ENCODE measurements at places on chromosomes 16 and 17.
A peak's percentile ranks its signal among the peaks of the same experiment; 100 is the strongest.

DNA sequence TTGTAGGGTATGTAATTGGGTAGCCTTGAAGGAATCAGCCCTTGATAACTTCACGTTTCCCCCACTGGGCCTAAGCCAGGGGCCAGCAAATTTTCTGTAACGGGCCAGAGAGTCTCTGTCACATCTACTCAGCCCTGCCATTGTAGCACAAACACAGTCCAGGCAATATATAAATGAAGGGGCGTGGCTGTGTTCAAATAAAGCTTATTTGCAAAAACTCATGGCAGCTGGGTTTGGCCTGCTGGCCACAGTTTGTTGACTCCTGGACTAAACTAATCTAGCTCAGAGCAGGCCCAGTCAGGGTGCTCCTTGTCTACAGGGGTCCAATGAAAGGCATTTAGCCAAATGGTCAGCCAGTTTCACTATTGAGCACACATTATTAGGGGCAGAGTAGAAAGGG, 141.6 kb downstream of the CCDC182 start:
- no peak for DNase-seq

- peak; percentile 40 for DNase-seq
Measured at GRCh38 chr16:85027958-85028684, 526 bp downstream of the KIAA0513 start.

DNA sequence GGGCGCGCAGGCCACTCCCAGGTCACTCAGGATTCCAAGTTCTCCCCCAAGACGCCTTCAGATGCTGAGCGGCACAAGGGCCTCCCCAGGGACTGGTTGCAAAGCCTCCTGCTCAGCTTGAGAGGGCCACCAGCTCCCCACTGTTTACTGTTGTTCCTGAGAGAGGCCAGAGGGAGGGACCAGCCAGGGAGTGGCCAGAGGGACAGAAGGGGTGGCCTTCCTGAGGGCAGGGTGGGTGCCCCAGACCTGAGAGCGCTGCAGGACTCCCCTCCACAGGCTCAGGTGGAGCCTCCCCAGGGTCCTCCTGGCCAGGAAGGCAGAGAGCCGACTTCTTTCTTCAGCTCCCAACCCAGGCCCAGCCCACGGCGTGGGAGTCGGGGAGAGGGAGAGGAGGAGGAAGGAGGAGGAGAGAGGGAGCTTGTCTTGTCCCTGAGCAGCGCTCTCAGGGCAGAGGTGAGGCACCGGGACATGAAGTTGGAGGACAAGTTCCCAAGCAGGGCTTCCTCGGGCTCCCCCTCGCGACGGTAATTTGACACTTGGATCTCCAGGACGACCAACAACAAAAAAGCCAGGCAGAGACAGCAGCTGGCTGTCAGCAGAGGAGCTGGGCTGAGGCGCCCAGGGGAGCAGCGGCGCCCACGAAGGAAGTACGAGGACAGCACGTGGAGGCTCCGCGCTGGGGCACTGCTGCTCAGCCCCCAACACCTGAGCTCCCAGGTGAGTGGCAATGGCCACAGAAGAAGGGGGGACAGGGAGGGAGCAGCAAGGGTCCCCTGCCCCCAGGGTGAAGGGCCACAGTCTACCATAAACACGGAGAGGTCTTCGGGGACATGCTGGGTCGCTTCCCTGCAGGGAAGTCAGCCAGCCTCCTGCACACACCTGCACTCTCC, 497 bp downstream of the SMIM5 start:
- DNase-seq: peak; percentile 59

- no peak for DNase-seq
Measured at GRCh38 chr17:15418781-15419180, 48.6 kb downstream of the CDRT4 start.

DNA sequence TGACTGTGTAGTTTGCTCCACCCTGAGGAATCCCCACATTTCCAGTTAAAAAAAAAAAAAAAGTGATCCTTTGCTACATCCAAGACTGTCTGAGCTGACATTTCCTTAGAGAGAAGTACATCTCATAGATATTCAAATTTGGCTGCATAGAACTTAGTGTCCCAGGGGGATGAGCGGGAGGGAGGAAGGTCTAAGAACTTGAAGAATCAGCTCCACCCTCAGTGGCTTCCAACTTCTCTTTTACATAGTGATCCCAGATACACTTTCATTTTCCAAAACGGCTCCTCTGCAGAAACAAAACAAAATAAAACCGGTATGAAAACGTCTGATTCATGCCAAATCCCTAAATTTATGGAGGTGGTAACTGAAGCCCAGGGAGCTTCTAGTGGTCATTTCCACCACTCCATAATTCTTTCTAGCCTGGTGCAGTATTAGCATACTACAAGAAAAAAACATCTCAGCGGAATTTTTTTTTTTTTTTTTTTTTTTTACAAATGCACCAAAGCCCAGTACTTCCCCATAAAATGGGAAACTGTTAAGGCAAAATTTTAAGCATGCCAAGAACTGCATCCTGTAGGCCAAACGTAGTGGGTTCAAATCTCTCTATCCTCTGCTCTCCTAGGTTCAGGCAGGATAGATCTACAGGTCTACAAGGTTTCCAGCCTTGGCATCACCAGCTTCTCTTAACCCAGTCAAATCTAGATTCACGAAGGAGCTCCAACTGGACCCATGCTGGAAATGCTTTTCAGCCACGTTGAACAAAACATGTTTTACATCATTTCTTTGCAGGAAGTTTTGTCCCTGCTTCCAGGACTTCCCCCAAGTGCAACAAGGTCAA, 29.3 kb downstream of the MAF start:
- no peak for DNase-seq

- DNase-seq: no peak
Measured at GRCh38 chr16:83806036-83806435, 1.7 kb upstream of the HSBP1 start.

DNA sequence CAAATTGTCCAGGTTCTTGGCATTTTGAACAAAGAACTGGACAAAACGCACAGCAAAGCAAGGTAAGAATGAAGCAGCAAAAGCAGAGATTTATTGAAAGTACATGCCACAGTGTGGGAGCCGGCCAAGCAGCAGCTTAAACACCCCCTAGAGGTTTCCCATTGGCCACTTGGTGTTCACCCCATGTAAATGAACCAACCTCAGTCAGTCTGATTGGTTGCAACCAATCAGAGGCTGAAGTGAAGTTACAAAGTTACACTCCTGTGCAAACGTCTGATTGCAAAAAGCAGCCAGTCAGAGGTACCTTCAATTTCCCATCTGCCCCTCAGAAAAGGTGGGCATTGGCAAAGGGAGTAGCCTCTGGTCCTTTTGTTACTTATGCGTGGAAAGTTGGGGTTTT, 8.8 kb upstream of the ZNF263 start:
- DNase-seq: no peak

- no peak for DNase-seq
Measured at GRCh38 chr16:89097392-89097772, 3.7 kb downstream of the ACSF3 start.

- DNase-seq: no peak
Measured at GRCh38 chr16:87607223-87607622, 4.9 kb downstream of the JPH3 start.

DNA sequence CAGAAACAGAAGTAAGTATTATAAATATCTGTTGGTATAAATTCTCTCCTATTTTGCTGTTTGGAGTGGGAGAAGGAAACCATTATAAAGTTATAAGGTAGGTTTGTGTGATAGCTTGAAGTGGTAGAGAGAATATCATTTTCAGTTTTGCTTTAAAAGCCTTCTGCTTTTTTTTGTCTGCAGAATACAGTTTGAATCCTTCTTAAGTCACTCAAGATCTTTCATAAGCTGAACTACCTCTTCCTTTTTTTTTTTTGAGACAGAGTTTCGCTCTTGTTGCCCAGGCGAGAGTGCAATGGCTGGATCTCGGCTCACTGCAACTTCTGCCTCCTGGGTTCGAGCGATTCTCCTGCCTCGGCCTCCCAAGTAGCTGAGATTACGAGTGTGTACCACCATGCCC, 9.0 kb downstream of the ATAD5 start:
- no peak for DNase-seq

- DNase-seq: no peak
Measured at GRCh38 chr16:47316442-47317015, 144.3 kb downstream of the ITFG1 start.

DNA sequence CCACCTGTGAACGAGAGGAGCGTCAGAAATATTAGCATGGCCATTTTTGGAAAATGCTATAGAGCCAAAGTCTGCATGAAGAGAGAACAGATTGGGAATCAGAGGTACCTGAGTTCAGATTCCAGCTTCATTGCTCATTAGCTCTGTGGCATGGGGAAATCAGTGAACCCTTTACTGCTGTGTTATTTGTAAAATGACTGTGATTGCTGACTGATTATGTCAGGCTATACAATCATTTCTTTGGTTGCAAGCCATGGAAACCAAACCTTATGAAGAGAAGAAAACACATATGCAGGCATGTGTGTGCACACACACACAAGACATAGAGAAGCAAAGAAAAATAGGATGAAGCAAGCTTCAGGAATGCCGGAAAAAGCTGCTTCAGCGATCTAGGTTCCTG, 101.4 kb upstream of the HSBP1 start:
- no peak for DNase-seq

DNA sequence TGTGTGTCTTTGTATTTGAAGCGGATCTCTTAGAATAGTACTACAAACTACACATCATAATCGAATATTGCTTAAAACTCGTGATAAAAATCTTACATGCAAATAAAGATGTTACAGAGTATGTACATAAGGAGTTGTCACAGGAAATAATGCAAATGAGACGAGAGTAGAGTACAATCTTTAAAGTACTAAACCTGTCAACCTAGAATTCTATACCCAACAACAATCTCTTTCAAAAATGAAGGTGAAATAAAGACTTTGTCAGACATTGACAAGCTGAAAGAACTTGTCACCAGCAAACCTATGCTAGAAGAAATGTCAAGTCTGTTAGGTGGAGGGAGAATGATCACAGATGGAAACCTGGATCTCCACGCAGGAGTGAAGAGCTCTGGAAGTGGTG, 83.7 kb upstream of the GNG13 start:
- no peak for DNase-seq

DNA sequence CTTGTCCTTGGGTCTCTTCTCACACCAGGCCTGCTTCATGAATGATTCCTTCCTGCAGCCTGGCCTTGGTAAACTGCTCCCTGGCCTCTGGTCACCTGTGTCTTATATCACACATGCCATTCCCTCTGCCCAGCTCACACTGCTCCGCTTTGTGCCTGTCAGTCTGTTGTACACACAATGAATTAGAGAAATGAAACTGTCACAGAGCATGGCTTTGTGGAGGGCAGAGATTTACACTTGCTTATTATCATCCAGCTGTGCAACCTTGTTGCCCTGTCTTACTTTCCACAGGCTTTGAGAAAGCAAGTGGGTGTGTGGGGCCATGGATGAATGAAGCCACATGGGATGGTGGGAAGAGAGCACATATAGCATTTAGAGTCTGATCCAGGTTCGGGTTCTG, 22.4 kb downstream of the ALDH3A2 start:
- DNase-seq: no peak

GRCh38 chr17:62778990-62779681, 29.0 kb downstream of the MARCHF10 start:
- no peak for DNase-seq

GRCh38 chr16:82192665-82193064, 22.6 kb upstream of the MPHOSPH6 start:
- peak; percentile 33 for DNase-seq

DNA sequence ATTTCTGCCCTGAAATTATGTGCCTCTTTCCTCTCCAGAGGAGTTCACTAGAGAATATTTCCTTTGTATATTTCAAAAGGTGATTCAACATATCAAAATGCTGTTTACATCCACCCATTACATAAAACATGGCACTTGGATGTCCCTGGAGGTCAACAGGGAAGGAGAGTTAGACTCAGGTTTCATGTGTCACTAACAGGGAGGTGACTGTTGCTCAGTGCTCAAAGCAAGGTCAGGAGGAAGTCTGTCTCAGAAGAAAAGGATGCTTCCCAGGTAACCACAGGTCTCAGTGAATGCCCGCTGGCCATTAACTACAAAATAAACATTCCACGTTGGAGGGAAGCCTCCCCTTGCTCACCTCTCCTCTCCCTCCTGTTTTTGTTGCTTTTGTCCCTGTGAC, 198.6 kb downstream of the AXIN2 start:
- no peak for DNase-seq

DNA sequence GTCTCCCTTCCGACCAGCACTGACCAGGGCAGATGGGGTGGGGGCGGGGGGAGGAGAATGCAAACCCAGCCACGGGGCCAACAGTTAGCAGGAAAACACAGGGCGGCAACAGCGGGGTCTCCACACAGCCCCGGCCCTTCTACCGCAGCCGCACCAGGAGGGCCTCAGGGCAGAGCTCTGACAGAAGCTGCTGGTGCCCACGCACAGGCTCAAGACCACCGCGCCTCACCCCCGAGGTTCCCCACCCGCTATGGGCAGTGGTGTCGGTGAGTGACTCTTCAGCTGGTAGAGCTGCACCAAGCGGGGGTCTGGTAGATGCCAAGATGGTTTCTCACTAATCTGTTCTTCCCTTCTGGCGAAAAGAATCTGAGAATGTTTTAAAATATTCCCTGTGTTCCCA, 16.1 kb downstream of the HAGH start:
- DNase-seq: no peak

DNA sequence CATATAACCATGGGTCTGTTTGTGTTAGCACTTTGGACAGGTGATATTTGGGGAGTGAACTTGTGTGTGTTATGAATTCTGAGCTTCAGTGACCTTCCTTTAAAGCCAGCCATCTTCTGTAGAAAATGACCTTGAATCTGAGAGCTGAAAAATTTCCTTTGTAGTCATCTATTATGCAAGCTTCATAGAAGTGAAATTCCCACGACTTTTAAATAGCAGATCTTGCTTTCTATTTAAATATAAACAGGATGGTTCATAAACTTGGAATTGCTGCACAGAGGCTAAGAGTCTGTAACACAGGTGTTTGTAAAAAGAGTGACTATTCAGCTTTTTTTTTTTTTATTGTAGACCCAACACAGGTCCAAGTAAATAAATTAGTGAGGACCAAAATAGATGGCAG, 85.5 kb downstream of the MARCHF10 start:
- DNase-seq: no peak

GRCh38 chr17:1170739-1171138, 9.0 kb downstream of the ABR start:
- DNase-seq: no peak

DNA sequence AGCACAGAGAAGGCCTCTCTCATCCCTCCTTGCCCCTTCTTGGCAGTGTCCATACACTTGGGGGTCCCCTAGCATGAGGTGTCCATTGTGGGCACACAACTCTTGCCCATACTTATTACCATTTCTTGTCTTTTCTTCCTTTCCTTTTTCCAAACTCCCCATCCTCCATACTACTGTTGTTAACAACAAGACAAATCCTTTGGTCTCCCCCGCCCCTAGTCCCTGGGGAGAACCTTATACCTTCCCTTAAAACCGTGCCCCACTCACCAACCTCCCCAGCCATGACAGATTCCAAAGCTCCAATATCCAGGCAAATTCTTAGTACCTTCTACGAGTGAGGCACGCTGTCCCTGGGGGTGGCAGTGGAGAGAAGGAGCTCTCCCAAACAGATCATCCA, 82.9 kb downstream of the GAS7 start:
- no peak for DNase-seq

DNA sequence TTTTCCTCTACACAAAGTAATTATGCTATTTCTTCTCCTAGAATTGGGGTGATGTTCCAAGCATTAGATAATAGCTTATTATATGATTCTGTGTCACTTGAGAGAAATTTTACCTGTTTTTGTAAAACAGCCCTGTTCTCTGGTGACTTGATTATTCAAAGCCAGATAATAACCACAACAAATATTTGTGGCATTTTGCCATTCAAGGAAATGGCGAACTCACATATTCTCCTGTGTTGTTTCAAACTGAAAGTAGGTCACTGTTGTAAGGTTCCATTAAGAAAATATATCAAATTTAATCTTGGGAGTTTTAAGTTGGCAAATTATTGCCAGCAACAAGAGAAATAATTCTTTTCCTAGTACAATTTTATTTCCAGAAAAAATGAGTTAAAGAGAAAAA, 124.8 kb downstream of the STXBP4 start:
- no peak for DNase-seq

All from stimulated activated naive CD8-positive, alpha-beta T cell treated with anti-CD3 and anti-CD28 coated beads, Interleukin-15, Interleukin-2, amounts not matched to agents 100 U/mL and 50 U/mL, for 24 hours (primary cell).